ENCODE measurements at places on chromosomes 3 and 15. TPM values are rescaled to one million over a fixed set of nuclear protein-coding genes. Genes with fewer than 3 reads are reported as not detected.

GRCh38 chr3:111210003-111210711 lies 138.5 kb downstream of the NECTIN3 start:
- DNase-seq, result no peak

GRCh38 chr15:57923306-57923705 lies 142.2 kb downstream of the ALDH1A2 start:
- DNase-seq, result no peak

- no peak for DNase-seq
Measured at GRCh38 chr15:79629687-79630086, 197.6 kb downstream of the MINAR1 start.

The VILL gene
- polyA plus RNA-seq, result 16.8 TPM

The UROC1 gene
- not detected for polyA plus RNA-seq

The VIPR1 gene
- polyA plus RNA-seq, result 12.7 TPM

DNA sequence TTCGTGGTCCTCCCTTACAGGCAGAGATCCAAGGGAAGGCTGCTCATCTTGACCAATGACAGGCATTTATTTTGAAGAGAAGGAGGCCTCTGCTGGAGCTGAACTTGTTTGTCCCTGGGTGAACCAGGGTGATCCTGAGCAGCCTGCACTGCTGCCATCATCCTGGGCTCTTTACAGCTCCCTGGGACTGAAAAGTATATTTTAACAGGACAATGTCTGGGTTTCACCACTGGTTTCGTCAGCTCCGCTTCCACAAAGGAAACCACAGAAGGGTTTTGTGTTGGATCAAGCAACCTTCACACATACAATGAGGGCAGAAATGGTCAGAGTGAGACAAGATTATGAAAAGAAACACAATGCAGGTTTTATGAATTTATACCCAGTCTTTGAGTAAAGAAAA lies 400.7 kb upstream of the TPM1 start:
- DNase-seq, result no peak

- DNase-seq, result no peak
Measured at GRCh38 chr3:65146179-65146578, 458.4 kb upstream of the ADAMTS9 start.

DNA sequence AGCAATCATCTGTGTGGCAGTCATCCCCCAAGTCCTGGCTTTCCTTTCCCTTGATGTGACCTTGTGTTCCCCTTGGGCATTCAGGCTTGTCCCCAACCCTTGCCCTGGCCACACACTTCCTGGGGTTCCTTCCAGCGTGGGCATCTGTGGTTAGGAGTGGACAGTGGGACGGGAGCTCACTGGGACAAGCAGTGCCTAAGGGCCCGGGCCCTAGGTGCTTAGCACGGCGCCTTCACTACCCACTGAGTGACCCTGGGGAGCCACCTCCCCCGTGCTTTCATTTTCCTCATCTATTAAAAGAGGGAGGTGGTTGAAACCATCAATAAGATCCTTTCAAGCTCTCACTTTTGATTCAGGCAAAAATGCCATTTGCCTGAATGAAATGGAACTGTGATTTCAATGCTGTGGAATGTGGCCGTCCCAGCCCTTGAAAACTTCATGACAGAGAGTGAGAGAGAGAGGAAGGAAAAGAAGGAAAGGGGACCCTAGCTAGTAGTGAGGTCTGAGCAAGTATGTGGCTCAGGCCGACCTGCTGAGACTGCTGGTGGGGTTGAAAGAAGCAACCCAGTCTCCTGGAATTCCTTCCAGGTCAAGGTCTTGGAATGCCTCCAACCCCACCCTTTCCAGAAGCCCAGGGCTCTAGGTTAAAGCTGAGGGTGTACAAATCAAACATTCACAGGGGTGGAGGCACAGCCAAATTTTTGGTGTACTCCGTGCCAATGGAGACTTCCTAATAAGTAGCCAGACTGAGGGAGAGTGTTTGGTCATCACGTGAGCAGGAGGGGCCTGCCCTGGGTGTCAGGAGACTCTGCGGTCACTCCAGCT lies 302.9 kb downstream of the TLE3 start:
- DNase-seq, result no peak

DNA sequence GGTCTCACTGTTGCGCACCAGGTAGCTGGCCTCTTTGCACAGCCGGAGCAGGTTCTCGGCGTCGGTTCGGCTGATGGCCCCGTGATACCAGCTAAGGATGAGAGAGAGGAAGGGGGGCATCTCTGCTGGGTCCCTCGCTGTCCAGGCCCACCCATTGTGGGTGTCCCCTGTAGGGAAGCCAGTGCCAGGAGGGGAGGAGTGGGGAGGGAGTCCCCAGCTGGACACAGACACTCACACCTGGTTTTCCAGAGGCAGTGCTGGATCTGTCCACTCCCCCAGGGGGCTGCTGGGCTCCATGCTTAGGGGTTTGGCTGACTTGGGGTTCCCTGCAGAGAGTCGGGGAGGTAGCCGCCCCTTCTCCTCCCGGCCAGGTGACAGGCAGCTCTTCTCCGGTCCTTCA lies 15.9 kb downstream of the SHF start:
- no peak for DNase-seq

DNA sequence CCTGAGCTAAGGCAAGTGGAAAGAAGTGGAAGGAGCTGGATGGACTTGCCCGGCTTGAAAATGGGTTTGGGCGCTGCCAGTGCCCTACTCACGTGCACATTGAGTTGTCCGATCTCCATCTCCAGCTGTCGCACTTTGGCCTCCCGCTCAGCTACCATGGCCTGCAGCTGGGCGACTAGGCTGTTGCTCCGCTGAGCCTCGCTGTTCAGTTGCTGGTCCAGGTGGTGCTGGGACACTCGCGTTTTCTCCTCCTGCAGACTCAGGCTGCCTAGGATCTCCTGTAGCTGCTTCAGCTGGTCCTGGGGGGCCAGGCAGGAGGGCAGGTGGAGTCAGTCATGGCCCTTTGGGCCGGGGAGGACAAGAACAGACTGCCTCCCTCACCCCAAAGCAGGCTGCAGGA lies 33.0 kb upstream of the HHATL start:
- no peak for DNase-seq

DNA sequence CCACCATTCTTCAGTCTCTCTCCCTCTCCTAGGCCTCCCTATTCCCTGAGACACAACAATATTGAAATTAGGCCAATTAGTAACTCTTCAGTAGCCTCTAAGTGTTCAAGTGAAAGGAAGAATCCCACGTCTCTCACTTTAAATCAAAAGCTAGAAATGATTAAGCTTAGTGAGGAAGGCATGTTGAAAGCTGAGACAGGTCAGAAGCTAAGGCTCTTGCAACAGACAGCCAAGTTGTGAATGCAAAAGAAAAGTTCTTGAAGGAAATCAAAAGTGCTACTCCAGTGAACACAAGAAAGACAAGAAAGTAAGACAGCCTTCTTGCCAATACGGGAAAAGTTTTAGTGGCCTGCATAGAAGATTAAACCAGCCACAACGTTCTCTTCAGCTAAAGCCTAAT lies 41.3 kb downstream of the PPM1L start:
- DNase-seq, result no peak

DNA sequence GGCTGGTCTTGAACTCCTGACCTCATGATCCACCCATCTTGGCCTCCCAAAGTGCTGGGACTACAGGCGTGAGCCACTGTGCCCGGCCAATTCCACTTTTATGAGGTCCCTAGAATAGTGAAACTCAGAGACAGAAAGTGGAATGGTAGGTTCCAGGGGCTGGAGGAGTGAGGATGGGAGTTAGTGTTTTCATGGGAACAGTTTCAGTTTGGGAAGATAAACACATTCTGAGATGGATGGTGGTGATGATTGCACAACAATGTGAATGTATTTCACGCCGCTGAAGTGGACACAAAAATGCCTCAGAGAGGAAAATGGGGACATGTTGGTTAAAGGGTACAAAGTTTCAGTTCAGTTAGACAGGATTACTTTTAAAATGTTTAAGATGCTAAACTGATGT lies 22.5 kb upstream of the HDAC11 start:
- DNase-seq, result no peak

- no peak for DNase-seq
Measured at GRCh38 chr3:73029321-73029796, 32.1 kb upstream of the EBLN2 start.
